Chondrocyte (in vitro differentiated cells): ENCODE measurements at places on chromosomes 5 and 9. TPM values are rescaled to one million over a fixed set of nuclear protein-coding genes. Genes with fewer than 3 reads are reported as not detected.

EIF4EBP3 gene
- total RNA-seq: 5.6 to 6.2 TPM (median 6.0 TPM) in 3 replicates

MAPKAP1 gene
- total RNA-seq: 80.3 to 93.9 TPM (median 91.5 TPM) in 3 replicates

DDX4 gene
- total RNA-seq: not detected in 3 replicates

CDH18 gene
- total RNA-seq: not detected in 3 replicates

PLCXD3 gene
- not detected in 3 replicates for total RNA-seq

CARTPT gene
- not detected in 3 replicates for total RNA-seq

CD14 gene
- total RNA-seq: not detected in 3 replicates

CCNJL gene
- total RNA-seq: 4.7 to 11.4 TPM (median 10.0 TPM) in 3 replicates

PCDHGA2 gene
- total RNA-seq: 0.19 to 0.30 TPM (median 0.23 TPM) in 3 replicates

ANKRD34B gene
- total RNA-seq: not detected in 3 replicates

SPACA9 gene
- 3.3 to 5.4 TPM (median 3.7 TPM) in 3 replicates for total RNA-seq

ZFP2 gene
- 1.6 to 2.1 TPM (median 1.7 TPM) in 3 replicates for total RNA-seq

PDE6A gene
- total RNA-seq: 0.07 to 0.12 TPM (median 0.08 TPM) in 3 replicates

DNA sequence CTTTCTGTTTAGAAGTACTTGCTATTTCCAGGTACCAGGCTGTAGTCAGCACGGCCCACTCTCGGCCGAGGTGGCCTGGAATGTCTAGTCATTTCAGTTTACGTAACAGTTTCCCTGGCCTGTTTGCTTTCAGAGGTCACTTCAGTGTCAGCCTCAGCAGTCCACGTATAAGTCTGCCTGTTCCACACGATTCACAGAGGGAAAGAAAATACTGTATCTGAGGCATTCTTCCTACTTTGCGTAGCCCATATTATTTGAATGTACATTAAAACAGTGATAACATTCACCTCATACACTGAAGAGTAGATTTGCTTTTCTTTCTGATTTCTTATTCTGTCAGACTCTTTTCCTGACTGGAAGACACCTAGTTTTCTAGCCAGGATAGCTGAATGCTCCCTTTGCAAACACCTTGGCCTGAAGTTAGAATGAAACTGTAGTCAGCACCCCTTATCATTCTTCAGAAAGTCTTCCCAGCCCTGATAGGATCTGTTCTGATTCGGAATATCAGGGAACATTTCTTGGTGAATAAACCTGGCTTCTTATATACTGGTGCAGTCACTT is 140.9 kb downstream of the AOPEP start:
- no peak for DNase-seq

DNA sequence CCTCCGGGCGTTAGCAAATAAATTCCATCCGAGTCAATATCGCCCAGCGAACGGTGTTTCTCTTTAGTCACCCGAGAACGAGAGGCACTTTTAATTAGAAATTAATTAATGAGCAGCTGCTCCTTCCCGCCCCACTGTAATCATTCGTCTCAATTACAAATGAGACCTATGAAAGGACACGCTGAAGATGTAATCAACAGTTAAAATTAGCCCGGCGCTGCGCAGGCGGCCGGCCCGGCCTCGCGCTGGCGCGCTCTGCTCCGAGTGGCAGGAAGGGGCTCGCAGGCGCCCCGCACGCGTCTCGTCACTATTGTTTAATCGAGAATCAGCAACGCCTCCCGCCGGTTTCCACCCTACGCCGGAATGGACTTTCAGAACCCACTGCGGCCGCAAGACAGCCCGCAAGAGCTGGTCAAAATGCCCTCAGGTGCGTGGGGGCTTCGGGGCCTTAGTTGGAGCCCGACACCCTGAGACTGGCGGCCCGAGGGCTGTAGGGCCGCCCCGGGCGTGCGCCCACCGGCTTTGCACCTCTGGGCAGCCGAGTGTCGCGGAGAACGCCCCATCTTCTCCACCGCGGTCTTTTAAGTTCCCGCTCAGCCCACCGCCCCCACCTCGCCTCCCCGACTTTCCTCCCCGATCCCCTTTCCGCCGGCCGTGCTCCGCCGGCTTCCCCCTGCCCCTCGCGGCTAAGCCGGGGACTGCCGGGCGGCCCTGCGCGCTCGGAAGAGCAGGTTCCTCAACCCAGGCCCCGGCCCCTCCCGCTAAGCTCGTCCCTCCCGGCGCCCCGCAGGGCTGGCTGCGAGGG is 597 bp upstream of the IRX4 start:
- peak; percentile 81 for DNase-seq

DNA sequence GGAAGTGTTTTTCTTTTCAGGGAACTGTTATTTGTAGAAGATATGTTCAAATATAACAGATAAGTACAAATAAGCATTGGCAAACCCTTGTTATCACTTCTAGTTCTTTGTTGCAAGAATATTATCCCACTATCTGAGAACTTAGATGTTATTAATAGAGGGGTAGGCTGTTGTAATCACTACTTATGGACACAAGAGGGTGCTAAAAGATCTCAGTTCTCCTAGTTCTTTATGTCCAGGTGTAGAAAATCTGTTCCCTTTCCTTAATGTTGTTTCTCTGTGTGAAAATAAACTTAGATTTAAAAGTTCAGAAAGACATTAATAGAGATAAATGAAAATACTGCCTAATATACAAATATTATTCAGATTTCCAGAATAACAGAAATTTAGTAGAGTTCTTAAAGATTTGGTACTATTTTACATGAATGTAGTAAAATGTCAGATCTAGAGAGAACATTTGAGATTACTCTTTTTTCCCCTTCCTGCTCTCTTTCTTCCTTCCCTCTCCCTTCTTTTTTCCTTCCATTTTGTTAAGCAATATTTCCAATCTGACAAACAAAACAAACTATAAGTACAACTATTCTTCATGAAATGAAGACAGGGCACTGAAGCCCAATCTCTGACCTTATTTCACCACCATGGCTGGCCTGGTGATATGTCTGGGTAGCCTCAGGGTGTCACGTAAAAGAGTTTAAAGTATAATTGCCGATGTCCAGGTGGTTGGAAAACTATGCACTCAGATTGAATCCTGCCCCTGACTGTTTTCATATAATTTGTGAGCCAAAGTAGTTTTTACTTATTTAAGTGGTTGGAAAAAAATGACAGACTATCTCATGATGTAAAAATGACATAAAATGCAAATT is 43.6 kb upstream of the C5orf46 start:
- DNase-seq: no peak

GRCh38 chr5:28766565-28767158 is 1728.3 kb upstream of the CDH9 start:
- no peak for DNase-seq

DNA sequence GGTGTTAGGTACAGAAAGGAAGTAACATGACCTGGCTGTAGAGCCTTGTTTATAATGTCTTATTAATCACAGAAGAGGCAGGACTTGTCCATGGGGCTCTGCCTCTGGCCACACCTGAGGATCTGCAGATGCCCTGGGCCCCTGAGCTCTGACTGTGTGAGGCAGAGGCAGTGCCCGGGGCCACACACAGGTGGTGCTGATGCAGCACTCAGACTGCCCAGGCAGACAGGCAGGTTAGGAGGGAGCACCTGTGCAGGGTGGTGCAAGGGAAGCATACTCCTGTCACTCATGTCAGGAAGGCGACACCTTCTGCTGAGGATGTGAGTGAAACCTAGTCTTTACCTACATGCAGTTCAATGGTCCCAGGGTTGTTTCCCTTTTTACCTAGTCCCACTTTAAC is 88.7 kb downstream of the CFAP90 start:
- no peak for DNase-seq

- no peak for DNase-seq
Measured at GRCh38 chr5:76582230-76583162, 40.7 kb downstream of the F2RL2 start.

- DNase-seq: no peak
Measured at GRCh38 chr5:124604419-124604818, 142.0 kb downstream of the ZNF608 start.

- DNase-seq: no peak
Measured at GRCh38 chr5:78621291-78621738, 27.3 kb downstream of the LHFPL2 start.

- DNase-seq: no peak
Measured at GRCh38 chr5:86152988-86153560, 464.7 kb upstream of the COX7C start.

DNA sequence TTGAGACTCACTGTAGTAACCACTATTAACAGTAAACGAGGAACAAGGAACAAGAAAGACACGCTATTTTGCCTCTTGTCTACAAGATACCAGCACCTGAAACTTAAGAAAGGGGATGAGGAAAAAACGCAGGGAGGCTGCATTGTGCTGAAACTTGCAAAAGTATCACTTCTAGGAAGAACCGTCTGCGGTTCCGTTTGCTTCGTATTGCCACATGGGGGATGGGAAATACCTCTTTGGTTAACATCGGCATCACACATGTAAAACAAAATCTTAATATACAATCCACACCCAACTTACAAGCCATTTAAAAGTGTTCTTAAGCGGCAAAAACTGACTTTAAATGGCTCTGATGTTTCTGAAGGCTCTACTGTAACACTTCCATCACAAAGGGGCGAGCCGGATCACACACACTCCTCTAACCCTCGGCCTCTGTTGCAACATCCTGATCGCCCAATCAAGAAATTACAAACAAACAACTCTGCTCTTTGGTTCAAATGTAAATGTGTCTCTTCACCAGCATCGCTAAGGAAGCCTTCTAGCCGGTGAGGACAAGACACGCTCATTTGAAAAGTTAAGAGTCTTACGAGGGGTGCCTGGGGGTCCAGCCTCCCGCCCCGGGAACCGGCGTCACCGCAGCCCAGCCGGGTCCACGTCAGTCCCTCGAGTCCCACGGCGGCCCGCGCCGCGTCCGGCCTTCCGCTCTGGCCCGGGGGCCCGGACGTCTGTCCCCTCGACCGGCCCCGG is 621 bp downstream of the SEC16A start:
- peak; percentile 87 for DNase-seq

- DNase-seq: no peak
Measured at GRCh38 chr5:5145651-5146529, 5.8 kb downstream of the ADAMTS16 start.

- no peak for DNase-seq
Measured at GRCh38 chr5:14263699-14264098, 120.6 kb downstream of the TRIO start.

- no peak for DNase-seq
Measured at GRCh38 chr5:135426102-135427082, 20.8 kb downstream of the DCANP1 start.

- DNase-seq: no peak
Measured at GRCh38 chr5:156879665-156880285, 29.7 kb downstream of the PPP1R2B start.

- DNase-seq: no peak
Measured at GRCh38 chr5:131265311-131265803, 1.5 kb downstream of the CDC42SE2 start.

DNA sequence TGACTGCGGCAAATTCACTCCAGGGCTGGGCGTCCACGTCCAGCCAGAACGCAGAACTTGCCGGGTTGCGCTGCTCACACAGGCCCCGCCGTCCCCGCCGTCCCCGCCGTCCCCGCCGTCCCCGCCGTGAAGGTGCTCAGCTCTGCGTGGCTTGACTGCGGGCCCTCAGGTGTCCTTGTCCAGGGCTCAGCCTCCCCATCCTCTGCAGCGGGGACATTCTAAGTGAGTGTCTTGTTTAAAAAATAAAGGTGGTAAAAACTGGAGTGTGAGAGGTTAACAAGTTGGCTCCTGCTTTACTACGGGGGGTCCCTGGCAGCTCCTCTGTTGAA is 14.9 kb downstream of the IRX4 start:
- no peak for DNase-seq

DNA sequence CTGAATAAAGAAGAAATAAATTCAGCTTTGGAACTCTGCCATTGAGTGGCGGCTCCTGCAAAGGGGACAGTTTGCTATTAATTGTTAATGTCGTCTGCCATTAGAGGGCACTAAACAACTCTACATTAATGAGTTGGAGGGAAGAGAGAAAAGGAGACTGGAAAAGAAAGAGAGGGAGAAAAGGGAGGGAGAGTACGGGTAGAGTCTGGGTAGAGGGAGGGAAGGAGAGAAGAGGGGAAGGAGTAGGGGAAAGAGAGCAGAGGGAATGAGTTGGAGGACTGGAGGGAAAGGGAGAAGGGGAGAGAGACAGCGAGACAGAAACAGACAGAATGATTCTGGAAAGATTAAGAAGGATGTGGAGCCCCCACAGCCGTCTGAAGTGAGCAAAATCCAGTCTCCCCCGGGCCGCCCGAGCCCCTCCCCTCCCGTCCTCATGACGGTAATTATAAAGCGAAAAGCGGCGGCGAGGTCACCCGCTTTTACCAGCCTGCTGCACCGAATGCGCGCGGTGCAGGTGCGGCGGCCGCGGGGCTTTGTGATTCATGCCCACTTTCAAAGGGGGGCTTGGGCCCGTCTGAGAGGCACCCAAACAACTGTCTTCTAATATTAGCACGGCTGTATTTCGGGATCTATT is 1.9 kb upstream of the FST start:
- DNase-seq: no peak

DNA sequence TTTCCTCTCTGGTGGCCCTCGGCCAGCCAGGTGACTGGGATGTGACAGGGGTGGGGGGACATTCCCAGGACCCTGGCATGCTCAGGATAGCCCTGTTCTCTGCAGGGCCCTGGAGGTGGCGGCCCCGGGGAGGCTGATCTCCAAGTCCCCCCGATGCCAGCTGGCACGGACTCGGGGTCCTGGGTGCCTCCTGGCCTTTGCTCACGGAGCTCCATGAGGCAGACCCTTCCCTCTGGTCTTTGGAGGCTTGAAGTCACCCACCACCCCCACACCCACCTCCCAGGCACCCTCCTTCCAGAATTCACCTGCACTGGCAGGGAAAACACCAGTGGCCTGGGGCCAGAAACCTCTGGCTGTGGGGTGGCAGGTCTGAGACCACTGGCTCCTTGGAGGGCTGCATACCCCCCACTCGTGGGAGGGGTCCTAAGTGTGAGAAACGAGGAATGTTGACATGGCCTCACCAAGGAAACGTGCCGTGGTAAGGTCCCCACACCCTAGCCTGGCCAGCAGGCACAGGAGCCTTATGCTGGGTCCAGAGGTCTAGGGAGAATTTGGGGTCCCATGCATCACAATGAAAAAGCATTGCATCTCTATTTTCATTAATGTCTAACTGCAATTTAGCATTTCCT is 130.8 kb upstream of the FAM120A start:
- no peak for DNase-seq

- DNase-seq: no peak
Measured at GRCh38 chr5:31626156-31626555, 12.8 kb upstream of the PDZD2 start.

- DNase-seq: peak; percentile 42
Measured at GRCh38 chr5:178786417-178786816, 56.0 kb upstream of the ZNF354A start.

DNA sequence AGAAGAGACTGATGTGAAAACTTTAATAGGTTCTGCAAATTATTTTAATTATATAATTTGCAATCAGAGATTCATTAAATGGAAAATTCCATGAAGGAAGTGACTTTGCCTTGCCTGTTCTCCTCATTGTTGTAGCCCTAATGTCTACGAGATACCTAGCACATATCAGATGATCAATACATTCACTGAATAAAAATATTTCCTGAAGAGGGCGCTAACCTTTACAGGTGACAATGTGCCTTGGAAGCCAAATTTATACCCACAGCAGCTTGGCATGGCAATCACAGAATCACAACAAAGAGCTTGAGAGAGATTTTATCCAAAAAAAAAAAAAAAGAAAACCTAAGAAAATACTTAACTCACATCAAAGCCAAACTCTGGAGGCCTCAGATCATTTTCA is 17.4 kb downstream of the HAUS6 start:
- no peak for DNase-seq

GRCh38 chr9:90999425-91000397 is 198.1 kb downstream of the SYK start:
- DNase-seq: no peak
